Tibial nerve (tissue), 4 donors: ENCODE measurements at places on chromosomes 6 and 20. TPM values are rescaled to one million over a fixed set of nuclear protein-coding genes. Genes with fewer than 3 reads are reported as not detected.
A peak's percentile ranks its signal among the peaks of the same experiment; 100 is the strongest.

DNA sequence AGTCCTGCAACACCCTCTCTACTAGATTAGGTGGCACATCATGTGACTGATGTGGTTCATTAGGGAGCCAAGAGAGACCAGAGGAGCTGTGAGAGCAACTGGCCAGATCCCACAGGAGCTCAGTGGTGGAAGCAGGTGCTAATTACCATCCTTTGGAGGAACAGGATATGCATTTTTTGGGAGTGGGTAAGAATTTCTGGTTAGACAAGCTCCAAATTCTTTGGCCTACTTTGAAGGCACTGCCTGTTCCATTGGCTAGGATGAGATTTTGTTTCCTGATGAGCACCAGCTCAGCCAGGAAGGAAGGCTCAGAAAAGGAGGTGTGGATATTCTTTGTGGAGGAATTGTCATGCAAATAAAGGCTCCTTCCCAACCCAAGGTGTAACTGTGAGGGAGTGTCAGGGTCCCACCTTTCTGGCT is 130.3 kb upstream of the BMP2 start:
- H3K36me3 ChIP-seq = no peaks in the 10 kb centered on the region
- no peak for DNase-seq
- no peaks in the 10 kb centered on the region for H3K27me3 ChIP-seq

- H3K36me3 ChIP-seq = no peaks in the 10 kb centered on the region
- no peak overlapping the region for H3K27ac ChIP-seq
- no peak for DNase-seq
- H3K4me3 ChIP-seq = no peak overlapping the region
- no peaks in the 10 kb centered on the region for H3K4me1 ChIP-seq
These were observed 58.3 kb downstream of the SERAC1 start for GRCh38 chr6:158109748-158110147.

- H3K27me3 ChIP-seq = no peaks in the 10 kb centered on the region
- no peaks in the 10 kb centered on the region for H3K36me3 ChIP-seq
- no peak overlapping the region for H3K27ac ChIP-seq
- no peak for DNase-seq
These were observed 626 bp upstream of the CDK5RAP1 start for GRCh38 chr20:33401921-33402369.

GRCh38 chr20:54199283-54199682 is 8.6 kb upstream of the PFDN4 start:
- no peaks in the 10 kb centered on the region for H3K4me1 ChIP-seq
- H3K27ac ChIP-seq = no peak overlapping the region
- H3K4me3 ChIP-seq = no peak overlapping the region
- H3K27me3 ChIP-seq = no peaks in the 10 kb centered on the region

DNA sequence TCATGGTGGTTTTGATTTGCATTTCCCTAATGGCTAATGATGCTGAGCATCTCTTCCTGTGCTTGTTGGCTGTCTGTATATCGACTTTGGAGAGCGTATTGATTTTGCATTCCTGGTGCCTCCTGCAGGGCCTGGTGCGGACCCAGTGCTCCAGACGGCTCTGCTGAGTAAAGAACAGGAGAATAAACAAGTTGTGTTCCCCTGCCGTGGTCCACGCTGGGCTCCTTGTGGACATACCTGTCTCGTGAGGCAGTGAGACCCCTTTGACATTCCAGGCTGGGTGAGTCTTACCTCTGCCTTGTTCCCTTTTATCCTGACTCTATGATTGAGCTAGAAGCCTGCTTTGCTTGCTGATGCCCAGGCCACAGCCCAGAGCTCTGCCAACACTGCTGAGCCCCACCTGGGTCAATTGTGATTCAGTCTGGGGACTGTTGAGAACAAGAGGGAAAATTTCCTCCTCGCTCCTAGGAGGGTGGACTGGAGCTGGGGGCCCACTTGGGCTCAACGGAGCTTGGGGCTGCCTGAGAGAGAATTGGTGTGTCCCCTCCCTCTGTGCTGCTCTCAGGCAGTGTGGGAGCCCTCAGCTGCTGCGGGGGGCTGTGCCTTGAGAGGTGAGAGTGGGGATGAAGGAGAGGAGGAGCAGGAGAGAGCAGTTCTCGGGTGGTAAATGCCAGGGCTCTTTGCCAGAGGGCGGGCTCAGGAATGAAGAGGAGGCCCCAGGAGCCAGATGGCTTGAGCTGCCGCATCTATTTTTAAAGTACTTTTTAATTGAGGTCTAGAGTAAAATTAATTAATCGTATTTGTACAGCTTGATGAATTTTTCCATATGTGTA is 43.7 kb upstream of the PMEPA1 start:
- no peak overlapping the region for H3K4me3 ChIP-seq
- H3K36me3 ChIP-seq = no peaks in the 10 kb centered on the region
- no peaks in the 10 kb centered on the region for H3K27me3 ChIP-seq
- H3K27ac ChIP-seq = no peak overlapping the region

- no peaks in the 10 kb centered on the region for H3K36me3 ChIP-seq
- no peak overlapping the region for H3K4me3 ChIP-seq
- no peak overlapping the region for H3K27ac ChIP-seq
- no peak for DNase-seq
- H3K27me3 ChIP-seq = no peaks in the 10 kb centered on the region
These were observed 38.5 kb upstream of the NELFCD start for GRCh38 chr20:58942549-58942948.

GRCh38 chr6:10221178-10221577 is 193.7 kb downstream of the TFAP2A start:
- no peaks in the 10 kb centered on the region for H3K4me1 ChIP-seq
- H3K27ac ChIP-seq = no peak overlapping the region
- no peak for DNase-seq
- H3K4me3 ChIP-seq = no peak overlapping the region
- H3K36me3 ChIP-seq = no peaks in the 10 kb centered on the region
- no peaks in the 10 kb centered on the region for H3K27me3 ChIP-seq

GRCh38 chr6:69732045-69732444 is 64.8 kb downstream of the LMBRD1 start:
- no peaks in the 10 kb centered on the region for H3K4me1 ChIP-seq
- no peaks in the 10 kb centered on the region for H3K36me3 ChIP-seq
- DNase-seq = no peak

DNA sequence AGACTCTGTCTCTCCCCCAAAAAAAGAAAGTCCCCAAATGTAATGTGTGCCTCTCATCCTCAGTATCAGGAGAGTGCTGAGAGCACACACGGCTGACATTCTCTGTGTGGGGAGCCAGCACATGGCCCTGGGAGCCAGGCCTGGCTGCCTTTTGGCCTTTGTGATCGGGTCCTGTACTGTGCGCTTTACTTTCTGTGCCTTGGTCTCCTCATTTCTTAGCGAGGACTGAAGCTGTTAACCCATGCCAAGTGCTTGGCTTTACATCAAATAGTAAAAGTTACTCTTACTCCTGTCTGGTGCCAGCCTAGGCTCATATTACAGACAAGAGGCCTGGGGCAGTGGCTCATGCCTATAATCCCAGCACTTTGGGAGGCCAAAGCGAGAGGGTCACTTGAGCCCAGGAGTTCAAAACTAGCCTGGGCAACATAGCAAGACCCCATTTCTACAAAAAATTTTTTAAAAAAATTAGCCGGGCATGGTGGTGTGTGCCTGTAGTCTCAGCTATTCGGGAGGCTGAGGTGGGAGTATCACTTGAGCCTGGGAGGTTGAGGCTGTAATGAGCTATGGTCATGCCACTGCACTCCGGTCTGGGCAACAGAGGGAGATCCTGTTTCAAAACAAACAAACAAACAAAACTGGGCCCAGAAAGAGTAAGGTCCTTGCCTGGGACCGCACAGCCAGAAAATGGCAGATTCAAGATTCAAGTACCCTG is 50.3 kb downstream of the SNAI1 start:
- peaks cover 31% of the 10 kb centered on the region for H3K4me1 ChIP-seq
- no peaks in the 10 kb centered on the region for H3K27me3 ChIP-seq
- no peak for DNase-seq
- no peak overlapping the region for H3K27ac ChIP-seq
- no peaks in the 10 kb centered on the region for H3K36me3 ChIP-seq
- H3K4me3 ChIP-seq = no peak overlapping the region

DNA sequence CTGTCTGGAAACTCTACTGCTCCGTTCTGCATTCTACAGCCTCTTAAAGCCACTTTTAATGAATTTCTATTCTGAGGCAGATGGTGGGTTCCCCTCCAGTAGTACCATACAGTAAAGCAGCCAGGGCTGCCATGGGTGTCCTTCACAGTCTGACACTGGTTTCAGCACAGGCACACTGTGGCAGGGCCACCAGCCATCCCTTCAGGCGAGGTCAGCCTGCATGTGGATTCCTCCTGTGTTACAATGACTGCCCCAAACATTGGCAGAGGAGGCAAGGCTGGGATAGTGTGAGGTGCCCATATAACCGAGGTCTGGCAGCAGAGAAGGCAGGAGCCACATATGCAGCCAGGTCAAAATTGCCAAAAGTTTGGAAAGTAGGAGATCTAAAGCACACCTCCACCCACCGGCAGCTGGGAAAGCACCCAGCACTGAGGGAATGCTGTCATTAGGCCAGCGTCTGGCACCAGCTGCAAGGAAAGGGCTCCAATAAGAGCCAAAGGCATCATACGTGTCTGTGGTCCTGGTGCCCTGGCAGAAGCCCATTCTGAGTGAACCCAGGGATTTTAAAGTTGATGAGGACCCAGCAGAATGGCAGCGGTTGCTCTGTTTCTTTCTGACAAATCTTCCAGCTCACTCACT is 24.0 kb downstream of the STK35 start:
- H3K27me3 ChIP-seq = no peaks in the 10 kb centered on the region
- no peak overlapping the region for H3K27ac ChIP-seq
- no peak for DNase-seq
- peaks cover 91% of the 10 kb centered on the region for H3K4me1 ChIP-seq

- no peaks in the 10 kb centered on the region for H3K36me3 ChIP-seq
- no peak overlapping the region for H3K4me3 ChIP-seq
- H3K27ac ChIP-seq = no peak overlapping the region
- H3K27me3 ChIP-seq = no peaks in the 10 kb centered on the region
- no peak for DNase-seq
These were observed 34.1 kb upstream of the SPACA1 start for GRCh38 chr6:88013554-88013953.

DNA sequence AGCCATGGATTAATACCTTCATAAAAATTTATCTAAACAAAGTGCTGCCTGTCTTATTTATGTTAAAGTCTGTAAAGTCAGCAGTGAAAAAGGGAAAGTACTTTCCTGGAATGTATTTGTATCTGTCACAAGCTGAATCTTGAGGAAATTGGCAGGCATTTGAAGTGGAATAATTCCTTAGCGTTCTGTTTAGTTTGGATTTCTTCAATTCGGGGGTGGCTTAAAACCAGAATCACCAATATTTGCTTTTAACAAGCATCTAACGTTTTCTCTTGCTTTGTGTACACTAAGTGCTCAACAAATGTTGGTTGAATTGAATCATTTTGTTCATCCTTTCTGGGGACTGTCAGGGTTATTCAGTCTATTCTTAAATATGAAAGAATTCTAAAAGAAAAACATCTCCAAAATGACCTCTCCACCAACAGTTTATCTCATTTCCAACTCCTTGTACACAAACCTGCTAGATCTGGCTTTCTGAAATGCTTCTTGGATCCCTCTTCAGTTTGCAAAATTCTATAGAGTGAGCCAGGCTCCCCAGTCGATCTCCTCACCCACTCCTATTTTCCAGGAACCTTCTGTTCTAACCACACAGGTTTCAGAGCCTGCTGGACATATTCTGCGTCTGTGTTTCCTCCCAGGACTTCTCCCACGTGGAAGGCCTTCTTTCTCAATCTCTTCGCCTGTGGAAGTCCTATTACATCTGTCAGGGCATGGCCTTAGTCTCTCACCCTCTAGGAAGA is 2.0 kb upstream of the NPEPL1 start:
- H3K27me3 ChIP-seq = no peaks in the 10 kb centered on the region
- H3K36me3 ChIP-seq = peaks cover 13% of the 10 kb centered on the region

DNA sequence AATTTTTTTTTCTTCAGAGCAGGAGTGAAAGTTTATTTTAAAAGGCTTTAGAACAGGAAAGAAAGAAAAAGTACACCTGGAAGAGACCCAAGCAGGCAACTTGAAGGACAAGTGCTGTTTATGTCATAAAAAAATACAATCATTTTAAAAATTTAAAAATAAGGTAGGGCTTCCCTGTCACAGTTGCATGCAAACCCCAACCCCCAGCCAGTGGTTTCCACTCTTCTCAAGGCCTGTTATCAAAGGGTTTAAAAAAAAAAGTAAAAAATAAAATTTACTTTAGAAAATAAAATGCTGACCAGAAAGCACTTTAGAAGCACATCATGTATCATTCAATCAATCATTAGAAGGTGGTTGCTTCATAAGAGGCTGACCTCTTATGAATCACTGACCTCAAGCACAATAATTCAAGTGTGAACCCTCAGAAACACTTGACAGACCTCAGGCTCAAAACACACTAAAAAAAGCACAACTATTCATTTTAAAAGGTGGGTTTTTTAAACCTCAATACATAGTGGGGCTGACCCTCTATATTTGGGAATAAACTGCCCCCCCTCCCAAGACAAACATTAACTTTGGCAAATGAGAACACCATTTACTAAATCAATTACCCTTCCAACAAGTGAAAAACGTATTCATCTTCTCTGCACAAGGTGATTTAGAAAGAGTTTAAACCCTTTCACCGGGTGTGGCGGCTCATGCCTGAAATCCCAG is 15.6 kb downstream of the ILRUN start:
- H3K36me3 ChIP-seq = peaks cover 5% of the 10 kb centered on the region
- DNase-seq = no peak
- H3K27me3 ChIP-seq = no peaks in the 10 kb centered on the region
- peak overlapping the region; percentile 55 for H3K27ac ChIP-seq
- H3K4me3 ChIP-seq = no peak overlapping the region

- peaks cover 45% of the 10 kb centered on the region for H3K36me3 ChIP-seq
- H3K4me3 ChIP-seq = no peak overlapping the region
- H3K27ac ChIP-seq = no peak overlapping the region
These were observed 339.3 kb downstream of the ZFAND3 start for GRCh38 chr6:38158762-38159350.

The ZNF335 gene
- total RNA-seq = 32.8 TPM

The MPC1 gene
- total RNA-seq = 56.1 TPM

The CST4 gene
- total RNA-seq = not detected

The SEMG2 gene
- not detected for total RNA-seq
